ENCODE measurements at places on chromosomes 12 and 14.

DNA sequence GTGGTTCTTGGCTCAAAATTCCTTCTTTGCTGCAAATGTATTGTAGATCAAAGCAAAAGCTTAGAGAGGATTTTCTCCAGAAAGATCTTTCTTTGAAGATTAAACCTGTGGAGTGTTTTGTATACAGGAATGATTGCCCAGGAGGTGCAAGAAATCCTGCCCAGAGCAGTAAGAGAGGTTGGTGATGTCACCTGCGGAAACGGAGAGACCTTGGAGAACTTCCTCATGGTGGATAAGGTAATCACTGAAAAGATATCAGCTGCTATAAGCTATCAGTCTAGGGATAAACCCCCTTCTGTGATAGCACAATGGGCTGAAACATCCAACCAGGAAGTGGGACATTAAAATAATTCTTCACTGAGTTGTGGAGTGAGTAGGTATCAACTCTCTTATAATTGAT is 85.7 kb downstream of the MYRFL start:
- DNase-seq = no peak

GRCh38 chr12:39368096-39368495 is 74.8 kb downstream of the KIF21A start:
- DNase-seq = no peak

DNA sequence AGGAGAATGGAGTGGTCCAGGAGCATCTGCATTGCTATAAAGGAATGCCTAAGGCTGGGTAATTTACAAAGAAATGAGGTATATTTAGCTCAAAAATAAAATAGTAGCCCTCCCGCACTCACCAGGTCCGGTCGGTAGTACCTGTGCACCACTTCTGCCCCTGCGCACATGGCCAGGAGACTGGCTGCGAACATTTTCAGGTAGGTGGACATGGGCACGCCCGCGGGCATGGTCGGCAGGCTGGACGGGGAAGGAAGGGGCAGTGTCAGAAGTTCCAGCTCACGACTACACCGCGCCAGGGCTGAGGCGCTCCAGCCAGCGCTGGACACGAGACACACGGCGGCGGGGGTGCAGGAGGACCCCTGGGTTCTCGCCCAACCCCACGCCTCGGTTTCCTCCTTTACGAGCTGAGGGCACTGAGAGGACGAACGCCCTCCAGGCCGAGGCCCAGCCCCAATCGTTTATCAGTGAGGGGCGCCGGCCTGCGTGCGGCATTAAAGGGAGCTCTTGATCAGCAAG is 9.1 kb upstream of the TDG start:
- DNase-seq = no peak

- DNase-seq = no peak
These were observed 37.8 kb downstream of the EIF2S3B start for GRCh38 chr12:10543499-10543898.

DNA sequence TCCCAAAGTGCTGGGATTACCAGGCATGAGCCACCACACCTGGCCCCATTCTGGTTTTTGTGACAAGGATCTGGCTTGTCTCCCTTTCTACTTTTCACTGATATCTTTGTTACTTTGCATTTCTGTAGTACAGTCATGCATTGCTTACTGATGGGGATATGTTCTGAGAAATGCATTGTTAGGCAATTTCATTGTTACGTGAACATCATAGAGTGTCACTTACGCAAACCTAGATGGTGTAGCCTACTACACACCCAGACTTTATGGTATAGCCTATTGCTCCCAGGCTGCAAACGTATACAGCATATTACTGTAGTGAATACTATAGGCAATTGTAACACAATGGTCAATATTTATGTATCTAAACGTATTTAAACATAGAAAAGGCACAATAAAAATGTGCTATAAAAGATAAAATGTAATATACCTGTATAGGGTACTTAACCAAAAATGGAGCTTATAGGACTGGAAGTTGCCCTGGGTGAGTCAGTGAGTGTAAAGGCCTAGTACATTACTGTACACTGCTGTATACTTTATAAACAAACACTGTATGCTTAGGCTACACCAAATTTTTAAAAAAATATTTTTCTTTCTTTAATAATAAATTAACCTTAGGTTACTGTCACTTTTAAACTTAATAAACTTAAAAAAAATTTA is 16.0 kb downstream of the MRPL42 start:
- no peak for DNase-seq

DNA sequence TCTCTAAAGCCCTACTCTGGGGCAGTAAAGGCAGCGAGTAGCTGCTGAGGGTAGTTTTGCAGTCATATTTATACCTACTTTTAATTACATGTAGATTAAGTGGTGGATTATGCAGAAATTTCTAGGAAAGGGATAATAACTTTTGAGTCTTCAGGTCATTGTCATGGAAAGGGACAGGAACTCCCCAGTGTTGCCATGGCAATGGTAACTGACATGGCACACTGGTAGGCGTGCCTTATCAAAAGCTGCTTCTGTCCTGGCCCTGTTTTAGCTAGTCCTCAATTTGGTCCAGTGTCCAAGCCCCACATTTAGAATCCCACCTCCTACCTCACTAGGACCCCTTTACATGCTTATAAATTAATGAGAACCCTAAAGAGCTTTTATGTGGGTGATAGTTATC is 303.1 kb downstream of the VRK1 start:
- DNase-seq = no peak

- DNase-seq = no peak
These were observed 107.4 kb downstream of the AEBP2 start for GRCh38 chr12:19546611-19547162.

GRCh38 chr12:5264006-5264405 is 167.9 kb upstream of the NTF3 start:
- DNase-seq = no peak

DNA sequence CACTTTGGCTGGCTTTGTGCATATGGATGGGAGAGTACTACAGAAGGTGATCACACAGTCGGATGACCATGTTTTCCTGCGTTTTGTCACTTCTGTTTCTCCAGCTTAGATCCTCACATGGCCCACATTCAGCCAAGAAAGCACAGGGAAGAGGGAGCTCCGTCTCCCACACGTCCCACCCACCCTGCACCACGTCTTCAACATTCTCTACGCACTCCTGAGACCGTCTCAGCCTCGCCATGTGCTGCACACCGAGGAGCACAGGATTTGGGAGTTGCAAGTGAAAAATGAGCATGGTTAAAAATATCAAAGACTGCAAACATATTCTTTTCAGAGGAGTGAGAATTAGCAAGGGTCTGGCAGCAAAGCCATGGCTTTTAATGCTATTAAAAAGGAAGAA is 122.2 kb downstream of the APAF1 start:
- DNase-seq = no peak

GRCh38 chr14:44609201-44609600 is 102.1 kb upstream of the FSCB start:
- DNase-seq = no peak

DNA sequence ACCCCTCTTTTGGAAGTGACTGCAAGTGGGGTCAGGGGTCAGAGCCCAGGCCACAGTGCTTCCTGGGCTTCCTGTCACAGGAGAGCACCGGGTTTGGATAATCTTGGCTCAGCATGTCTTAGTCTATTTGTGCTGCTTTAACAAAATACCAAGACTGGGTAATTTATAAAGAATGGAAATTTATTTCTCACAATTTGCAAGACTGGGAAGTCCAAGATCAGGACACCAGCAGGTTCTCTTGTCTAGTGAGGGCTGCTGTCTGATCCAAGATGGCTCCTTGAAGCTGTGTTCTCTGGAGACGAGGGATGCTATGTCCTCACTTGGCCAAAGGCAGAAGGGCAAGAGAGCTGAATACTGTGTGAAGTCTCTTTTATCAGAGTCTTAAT is 74.1 kb downstream of the RIN3 start:
- DNase-seq = no peak

DNA sequence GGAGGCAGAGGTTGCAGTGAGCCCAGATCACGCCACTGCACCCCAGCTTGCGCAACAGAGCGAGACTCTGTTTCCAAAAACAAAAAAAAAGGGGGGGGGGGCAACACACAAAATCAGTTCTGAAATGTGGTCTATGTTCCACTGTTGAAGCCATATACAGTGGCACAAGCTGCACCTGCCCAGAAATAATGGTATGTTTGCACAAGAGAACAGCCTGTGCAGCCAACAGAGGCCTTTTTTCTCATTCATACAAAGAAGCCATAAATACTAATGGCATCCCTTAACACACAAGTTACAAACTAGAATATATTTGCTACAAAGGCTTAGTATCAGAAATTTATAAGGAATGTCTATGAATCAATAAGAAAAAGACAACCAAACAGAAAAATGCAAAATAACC is 37.1 kb downstream of the ITPR2 start:
- DNase-seq = no peak

DNA sequence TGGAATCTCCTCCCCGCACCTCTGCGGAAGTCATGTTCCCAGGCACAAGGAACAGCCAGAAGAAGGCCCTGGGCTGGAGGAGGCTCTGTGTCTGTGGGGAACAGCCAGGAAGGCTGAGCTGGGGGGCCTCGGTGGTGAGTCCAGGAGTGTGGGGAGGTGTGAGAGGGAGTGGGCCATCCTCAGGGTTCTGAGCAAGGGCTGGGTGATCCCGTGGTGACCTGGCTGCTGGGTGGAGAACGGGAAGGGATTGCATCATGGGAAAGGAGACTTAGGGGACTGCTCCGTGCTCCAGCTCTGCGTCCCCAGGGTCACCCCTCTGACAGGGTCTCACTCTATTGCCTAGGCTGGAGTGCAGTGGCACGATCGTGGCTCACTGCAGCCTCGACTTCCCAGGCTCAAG is 13.8 kb downstream of the AACS start:
- no peak for DNase-seq

DNA sequence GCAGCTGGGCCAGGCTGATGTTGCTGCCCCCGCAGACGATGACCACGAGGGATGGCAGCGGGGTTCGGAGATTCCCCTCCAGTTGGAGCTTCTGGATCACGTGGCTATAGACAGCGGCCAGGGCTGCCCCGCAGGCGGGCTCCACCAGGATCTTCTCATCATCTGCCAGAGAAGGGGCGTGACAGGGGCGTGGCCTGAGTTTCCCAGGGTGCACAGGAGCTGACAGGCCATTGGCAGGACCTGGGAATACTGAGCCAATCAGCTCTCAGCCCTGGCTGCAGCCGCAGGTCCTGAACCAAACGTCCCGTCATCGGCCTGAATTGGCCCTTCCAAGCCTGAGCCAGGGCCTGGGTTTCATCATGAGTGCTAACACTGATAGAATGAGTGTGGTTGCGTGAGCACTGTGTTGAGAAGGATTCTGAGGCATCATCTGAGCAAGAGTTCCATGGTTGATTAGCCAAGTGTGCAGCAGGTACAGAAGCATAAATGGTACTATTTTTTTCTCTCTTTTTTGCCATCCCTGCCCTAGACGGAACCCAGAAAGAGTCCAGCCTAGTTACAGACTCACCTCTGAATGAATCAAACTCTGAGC is 10.6 kb downstream of the SDS start:
- no peak for DNase-seq

DNA sequence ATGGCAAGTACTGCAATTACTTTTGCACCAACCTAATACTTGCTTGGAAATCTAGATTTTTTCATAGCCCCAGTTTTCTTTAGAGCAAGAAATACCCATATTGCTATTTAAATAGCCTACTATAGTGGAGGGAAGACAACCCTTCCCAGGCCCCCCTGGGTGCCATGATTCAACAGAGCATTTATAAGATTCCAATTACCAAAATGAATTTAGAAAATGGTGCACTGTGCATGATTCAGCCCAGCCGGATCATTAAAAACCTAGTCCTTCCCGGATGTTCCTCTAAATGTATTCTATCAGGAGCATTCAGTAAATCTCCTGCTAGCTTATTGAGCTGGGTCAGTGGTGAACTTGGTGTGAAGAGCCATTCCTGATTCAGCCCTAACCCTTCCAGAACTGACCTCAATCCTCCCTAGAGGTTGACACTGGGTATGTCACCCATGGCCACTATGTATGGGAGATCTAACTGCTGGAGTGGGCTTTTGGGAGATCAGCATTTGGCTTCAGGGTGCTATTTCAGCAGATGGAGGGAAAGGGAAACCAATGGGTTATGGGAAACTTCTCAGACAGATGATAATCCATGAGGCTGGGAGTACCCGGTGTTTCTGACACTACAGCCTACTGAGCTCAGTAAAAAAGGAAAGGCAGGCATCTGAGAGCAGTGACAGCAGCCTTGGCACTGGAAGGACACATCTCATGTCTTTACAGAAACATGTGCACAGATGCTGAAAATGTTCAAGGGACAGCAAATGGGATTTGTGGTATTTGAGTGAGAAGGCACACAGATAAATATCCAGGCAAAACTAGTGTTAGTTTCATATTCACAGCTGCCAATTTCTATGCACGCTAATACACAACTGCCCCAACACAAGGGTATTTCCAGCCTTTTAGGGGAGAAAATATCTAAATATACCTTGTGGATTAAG is 258.9 kb downstream of the DPF3 start:
- no peak for DNase-seq

- DNase-seq = no peak
These were observed 207.6 kb downstream of the BCL11B start for GRCh38 chr14:99064262-99064954.

DNA sequence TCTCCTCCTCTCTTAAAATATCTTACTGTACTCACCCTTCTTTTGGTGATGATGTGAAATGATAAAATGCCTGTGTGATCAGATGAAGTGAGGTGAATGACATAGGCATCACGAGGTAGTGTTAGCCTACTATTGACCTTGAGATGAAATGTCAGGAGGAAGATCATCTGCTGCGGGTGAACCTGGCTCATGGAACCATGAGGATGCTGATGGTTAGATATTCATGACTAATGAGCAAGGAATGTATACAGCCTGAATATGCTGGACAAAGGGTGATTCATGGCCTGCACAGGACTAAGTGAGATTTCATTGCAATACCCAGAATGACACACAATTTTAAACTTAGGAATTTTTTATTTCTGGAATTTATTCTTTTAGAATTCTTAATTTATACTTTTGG is 89.6 kb downstream of the DAAM1 start:
- no peak for DNase-seq
